ENCODE measurements at places on chromosomes 5 and 9.

GRCh38 chr5:149485655-149486615 lies 65.3 kb downstream of the CSNK1A1 start:
- DNase-seq, result peak; percentile 39

- DNase-seq, result no peak
Observed at GRCh38 chr5:122183098-122183787, 53.9 kb downstream of the ZNF474 start.

GRCh38 chr5:57891443-57891842 lies 408.8 kb upstream of the ACTBL2 start:
- no peak for DNase-seq

GRCh38 chr9:87896891-87897290 lies 14.2 kb downstream of the SPATA31E1 start:
- DNase-seq, result no peak

- DNase-seq, result no peak
Observed at GRCh38 chr9:94173632-94174031, 85.5 kb upstream of the ZNF169 start.

DNA sequence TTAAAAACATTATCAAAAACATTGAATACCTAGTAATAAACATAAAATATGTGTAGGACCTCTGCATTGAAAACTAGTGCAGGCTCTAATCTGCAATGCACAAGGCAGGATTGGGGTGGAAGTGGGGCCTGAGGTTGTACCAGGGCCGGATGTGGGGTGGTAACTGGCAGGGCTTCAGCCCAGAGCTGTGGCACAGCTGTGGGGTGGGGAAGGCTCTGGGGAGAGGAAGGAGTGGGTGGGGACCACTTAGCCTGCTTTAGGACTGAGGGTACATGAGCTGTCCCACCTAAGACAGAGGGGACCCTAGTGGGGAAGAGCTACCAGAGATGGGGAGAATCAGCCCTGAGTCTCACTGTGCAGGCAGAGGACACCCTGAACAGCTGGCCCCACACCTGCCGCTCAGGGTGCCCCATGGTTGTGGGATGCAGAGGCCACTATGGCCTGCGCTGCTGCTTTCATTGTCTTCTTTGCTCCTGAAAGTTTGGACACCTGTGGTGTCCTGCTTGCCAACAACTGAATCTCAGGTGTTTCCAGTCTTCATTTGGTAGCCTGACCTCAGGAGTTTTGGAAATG lies 311.4 kb downstream of the TLE4 start:
- DNase-seq, result no peak

DNA sequence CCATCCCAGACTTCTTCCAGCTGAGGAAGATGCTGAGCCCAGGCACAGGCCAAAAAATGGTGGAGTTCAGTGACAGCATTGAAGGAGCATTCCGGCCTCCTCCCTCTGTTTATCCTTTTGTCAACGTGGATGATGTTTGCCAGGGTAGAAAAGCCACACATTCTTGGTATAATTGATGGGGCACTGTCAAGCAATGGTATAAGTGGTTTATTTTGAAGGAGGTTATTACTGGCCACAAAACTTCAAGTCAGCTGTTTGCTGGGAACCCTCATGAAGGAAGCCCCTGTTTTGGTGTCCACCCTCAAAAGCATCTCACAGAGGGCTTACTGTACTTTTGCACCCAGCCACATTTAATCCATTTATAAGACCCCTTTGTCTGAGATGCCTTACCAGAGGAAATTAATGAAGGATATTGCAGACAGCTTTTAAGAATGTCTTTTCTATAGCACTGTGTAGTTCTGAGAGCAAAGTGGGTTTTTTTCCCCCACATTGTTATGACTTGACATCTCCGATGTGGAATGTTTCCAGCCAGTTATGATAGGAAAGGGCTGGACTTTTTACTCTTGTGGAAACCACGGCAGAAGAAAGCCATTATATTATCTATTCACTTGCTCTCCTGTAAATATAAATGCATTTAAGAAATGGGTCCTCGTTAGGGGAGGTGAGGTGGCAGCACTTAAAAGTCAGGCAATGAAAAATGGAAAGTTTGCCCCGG lies 95.5 kb upstream of the SPATA31D4 start:
- DNase-seq, result no peak
